Activated T-helper 1 cell treated with anti-CD3 and anti-CD28 coated beads, Interleukin-2, amount 50 U/mL, for 16 hours (primary cell): ENCODE measurements at places on chromosomes 11 and 22.

DNA sequence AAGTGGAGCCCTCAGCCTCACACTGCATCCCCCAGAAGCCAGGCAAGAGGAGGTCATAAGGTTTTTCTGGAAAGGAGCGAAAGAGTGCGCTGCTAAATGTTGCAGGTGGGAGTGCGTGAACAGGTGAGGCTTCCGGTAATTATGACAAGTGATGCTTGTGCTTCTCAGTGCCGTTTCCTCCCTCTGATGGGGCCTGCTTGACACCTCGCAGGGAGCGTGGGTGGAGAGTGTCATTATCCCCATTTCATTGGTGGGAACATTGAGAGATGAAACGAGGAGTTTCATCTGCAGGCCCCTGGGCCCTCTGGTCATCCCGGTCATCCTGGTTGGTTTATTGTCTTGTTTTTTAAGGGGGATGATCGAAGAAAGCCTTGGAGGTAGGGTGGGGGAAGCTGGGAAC lies 57.5 kb downstream of the BCR start:
- no peak for DNase-seq

DNA sequence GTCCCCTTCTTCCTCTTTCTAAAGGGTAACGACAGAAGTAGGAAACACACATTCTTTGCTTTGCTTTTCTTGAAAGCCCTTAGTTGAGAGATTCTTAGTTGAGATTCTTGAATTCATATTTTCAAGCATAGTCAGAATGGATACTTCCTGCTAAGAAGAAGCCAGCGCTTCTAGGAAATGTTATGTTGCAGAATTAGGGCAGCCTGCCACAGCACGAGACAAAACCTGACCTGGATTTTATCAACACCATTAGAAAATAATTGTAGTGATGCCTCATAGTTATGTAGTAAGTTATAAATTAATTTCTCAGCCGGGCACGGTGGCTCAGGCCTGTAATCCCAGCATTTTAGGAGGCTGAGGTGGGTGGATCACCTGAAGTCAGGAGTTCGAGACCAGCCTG lies 37.9 kb upstream of the NUP160 start:
- no peak for DNase-seq

GRCh38 chr22:48702573-48703264 lies 1125.0 kb downstream of the BRD1 start:
- no peak for DNase-seq

GRCh38 chr11:95088946-95089619 lies 563 bp upstream of the ENDOD1 start:
- no peak for DNase-seq

DNA sequence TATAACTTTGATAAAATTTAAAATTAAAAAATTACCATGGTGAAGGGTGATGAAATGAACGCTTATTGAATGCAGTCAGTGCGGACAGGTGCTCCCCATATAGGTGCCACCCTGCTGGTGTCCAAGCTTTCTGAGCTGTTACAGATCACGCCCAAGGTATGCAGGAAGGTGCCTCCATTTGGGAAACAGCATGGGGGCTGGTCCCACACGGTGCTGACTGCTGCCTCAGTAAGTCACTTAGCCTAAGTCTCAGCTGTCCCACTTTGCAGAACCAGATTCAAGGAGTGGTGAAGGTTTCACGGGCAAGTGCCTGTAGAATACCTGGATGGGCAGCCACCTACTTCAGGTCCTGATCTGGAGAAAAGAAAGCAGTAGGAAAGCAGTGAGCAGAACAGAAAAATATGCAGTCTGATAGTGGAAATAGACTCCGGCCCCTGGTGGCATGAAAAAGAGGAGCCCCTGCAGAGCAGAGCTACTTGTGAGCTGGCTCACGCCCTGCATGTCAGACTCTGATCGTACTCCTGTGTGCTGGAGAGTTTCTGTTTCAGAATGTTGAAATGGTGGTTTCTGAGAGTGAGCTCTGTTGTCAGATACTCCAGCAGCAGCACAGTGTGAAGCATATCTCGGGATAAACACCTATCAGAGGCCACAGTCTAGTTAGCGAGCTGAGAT lies 33.2 kb downstream of the ADORA2A start:
- DNase-seq = no peak

- no peak for DNase-seq
These were observed 131.6 kb upstream of the B3GAT1 start for GRCh38 chr11:134543645-134544044.

DNA sequence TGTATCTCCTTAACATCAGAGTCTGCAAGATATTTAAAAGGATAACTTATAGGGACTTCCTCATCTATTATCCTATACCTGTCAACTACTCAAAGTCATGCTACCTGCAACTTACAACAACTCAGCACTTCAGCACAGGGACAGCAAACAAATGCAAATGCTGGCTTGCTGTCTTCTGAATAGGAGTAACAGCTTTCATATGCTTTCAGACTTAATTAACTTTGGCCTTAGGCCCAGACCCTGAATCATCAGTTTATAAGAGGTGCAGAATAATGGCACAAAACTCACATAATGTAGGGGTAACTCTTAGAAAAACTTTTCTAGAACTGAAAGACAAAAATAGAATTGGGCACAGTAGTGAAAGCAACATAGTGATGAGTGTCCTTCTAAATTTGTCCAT lies 953.4 kb downstream of the DLG2 start:
- no peak for DNase-seq

DNA sequence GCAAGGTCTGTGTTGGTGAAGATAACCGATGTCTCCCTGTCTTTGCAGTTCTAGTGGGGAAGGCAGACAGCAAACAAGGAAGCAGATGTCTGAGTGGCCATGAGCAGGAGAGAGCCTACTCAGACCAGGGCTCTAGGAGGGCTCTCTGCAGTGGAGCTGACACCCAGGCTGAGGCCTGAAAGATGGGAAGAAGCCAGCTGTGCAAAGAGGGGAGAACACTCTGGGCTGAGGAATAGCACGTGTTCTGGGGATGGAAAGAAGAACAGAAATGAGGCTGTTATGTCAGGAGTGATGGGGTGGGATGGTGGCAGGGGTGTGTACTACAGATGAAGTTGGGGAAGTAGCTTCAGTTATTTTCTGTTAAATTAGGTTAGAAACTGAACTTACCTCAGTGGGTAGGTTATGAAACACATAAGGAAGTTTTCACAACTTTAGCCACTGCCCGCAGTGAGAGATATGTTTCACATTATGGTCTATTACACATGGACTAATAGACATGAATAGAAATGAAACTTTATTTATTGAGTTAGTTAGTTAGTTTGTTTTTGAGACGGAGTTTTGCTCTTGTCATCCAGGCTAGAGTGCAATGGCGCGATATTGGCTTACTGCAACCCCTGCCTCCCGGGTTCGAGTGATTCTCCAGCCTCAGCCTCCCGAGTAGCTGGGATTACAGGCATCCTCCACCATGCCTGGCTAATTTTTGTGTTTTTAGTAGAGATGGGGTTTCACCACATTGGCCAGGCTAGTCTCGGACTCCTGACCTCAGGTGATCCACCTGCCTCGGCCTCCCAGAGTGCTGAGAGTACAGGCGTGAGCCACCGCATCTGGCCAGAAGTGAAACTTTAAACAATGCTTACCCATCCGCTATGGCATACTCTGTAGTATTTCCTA lies 7.8 kb downstream of the DCPS start:
- no peak for DNase-seq

GRCh38 chr11:14320020-14320419 lies 39.0 kb downstream of the RRAS2 start:
- DNase-seq = no peak

DNA sequence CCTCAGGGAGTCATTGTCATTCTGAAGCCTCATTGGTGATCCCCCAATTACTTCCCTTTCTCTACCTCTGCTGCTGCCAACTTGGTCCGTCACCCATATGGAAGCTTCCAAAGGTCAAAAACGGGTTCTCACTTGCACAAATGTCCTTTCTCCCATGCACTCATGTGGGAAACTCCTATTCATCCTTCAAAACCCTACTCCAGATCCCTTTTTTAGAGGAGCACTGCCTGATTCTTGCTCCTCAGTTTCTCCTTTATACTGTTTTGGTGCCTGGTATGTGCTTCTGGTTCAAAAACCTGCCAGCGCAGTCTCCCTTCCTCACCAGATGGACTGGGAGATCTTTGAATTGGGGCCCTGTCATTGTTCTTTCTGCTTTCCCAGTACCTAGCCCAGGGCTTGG lies 41.9 kb downstream of the MYO18B start:
- no peak for DNase-seq

DNA sequence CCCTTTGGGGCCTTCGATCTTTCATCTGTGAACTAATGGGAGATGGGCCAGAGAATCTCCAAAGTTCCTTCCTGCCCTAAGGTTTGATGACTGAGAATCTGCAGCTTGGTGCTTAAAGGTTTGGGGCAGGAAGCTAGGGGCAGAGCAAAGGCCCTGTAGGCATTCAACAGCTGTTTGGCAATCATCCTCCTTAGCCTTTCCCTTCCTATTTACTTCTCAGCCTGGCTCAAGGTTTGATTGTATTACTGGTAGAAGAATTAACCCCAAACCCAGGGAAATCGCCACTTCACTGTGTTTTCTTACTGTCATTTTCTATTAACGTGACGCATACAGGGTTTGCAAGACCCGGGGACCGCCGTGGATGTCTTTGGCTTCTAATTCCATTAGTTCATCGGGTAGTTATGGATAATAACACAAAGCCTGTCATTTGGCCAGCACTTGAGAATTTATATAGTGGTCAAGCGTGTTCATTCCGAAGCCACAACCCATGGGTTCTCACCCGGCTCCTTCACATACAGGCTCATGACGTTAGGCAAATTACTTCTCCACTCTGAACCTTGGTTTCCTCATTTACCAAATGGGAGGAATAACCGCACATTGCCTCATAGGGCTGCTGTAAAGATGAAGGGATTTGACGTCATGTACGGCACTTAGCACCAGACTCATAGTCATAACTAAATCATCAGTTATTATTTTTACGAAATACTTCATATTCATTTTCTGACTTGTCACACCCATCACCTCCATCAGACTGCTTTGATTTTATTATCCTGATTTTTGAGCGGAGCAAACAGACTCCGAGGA lies 158.1 kb downstream of the FBXO7 start:
- DNase-seq = no peak
